Activated T-cell treated with anti-CD3 and anti-CD28 coated beads for 48 hours (primary cell): ENCODE measurements at places on chromosomes 13 and 19.
A peak's percentile ranks its signal among the peaks of the same experiment; 100 is the strongest.

GRCh38 chr13:25231517-25231916 lies 55.8 kb downstream of the MTMR6 start:
- DNase-seq, result no peak

DNA sequence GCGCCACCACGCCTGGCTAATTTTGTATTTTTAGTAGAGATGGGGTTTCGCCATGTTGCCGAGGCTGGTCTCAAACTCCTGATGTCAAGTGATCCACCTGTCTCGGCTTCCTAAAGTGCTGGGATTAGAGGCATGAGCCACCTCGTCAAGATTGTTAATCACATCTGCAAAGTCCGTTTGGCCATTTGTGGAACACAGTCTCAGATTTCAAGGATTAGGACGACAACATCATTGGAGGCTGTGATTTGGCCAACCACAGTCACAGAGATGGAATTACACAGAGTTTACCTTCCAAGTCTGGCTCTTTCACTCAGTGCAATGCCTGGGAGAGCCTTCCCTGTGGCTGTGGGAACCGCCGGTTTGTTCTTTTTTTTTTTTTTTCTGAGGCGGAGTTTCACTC lies 17.8 kb downstream of the SULT2B1 start:
- no peak for DNase-seq

GRCh38 chr19:2945575-2946184 lies 909 bp upstream of the ZNF77 start:
- no peak for DNase-seq

DNA sequence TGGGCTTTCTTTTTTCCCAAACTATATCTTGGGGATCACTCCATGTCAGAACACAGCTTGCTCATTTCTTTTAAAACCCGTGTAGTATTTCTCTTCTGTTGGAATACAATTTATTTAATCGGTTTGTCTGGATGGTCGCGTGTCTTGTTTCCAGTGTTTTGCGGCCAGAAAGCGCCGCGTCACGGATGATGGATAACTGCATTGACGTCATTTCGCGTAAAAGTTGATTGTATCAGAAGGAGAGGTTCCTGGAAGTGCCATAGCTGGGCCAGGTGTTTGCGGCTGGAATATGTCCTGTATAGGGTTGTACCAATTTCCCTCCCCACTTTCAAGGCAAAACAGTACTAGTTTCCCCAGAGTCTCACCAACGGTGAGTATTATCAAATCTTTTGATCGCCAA lies 9.7 kb downstream of the ACTL9 start:
- DNase-seq, result no peak

DNA sequence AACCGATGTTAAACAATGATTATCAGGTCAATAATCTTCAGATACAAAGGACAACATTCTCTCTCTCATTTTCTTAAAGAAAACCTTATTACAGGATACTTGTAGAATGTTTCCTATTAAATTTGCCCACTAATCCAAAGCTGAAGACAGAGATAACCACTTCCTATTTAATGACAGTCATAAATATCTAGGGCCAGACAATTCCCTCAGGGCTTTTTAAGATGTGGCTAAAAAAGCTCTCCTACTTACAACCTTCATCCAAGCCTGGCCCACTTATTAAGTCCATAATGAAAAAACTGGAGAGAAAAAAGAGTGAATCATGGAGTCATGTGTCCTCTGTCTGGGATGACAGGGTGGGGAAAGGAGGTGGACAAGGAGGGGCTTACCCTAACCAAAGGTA lies 235.9 kb downstream of the KLF12 start:
- no peak for DNase-seq

- DNase-seq, result peak; percentile 42
Observed at GRCh38 chr13:22278336-22278929, 607.6 kb downstream of the FGF9 start.

DNA sequence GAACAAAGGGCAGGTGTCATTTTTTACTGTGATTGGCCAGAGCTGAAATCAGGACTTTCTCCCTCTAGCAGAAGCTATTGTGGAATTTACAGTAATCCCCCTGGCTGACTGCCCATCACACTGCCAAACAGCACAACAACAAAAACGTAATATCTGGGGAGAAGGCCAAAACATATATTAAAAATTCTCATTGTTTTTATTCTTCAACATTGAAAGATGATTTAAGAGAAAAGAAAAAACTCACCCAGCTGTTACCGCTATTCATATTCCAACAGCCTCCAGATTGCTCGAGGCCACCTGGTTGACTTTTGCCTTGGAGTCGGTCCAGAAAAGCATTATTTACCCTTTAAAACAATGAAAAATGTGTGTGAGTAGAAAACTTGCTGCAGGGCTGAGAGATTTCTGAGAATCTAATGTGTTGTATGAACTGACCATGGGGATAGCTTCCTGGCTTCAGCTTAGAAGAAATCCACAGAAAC lies 97.2 kb downstream of the EPSTI1 start:
- DNase-seq, result no peak

DNA sequence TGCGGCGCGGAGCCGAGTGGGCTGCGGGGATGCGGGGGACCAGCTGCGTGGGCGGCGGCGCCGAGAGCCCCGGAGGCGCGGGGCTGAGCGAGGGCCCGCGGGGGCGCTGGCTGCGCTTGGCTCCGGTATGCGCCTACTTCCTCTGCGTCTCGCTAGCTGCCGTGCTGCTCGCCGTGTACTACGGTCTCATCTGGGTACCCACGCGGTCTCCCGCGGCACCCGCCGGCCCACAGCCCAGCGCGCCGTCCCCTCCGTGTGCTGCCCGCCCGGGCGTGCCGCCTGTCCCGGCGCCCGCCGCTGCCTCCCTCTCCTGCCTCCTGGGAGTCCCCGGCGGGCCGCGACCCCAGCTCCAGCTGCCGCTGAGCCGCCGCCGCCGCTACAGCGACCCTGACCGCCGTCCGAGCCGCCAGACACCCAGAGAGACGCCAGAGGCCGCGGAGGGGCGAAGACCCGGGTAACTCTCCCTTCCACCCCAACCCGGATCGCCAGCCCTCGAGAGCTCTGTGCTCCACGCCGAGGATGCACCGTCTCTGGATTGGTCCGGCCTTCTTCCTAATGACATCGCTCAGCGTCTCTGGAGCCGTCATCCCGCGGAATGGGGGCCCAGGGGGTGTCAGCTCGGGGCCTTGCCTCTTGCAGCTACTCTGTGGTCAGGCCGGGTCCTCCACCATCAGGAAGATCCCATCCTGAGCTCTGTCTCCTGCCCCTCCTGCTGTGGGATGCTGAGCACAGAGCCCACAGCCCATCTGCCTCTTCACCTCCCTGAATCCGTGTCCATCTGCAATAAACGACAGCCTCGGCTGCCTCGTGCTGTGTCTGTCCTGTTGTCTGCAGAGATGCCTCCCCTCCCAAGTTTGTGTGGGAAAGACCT lies 441 bp downstream of the INAFM1 start:
- no peak for DNase-seq

DNA sequence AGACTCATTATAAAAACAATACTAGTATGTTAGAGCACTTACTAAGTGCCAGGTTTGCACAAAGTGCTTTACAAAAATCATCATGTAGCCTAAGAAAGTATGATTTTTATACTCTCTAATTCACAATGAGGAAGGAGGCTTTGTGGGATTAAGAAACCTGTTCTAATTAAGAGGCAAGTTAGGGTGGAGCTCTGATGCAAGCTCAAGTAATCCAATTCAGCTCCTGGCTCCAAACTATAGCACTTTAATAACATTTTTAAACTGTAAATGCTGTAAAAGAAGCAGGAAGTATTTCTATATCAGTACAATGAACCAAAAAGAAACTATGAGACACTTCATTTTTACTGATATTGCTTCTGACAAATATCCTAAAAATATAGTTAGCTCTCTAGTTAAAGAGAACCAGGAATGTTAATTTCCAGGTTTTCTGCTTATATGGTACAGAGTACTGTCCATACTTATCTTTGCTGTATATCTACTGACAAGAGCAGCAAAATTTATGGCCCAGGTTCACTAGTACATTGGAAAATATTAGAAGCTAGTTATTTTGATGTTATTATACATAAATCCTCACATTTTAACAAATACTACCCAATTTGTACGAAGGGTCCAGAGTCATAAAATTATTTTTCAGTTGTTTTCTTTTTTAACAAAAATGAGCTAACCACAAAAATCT lies 482.0 kb downstream of the DIAPH3 start:
- no peak for DNase-seq

- no peak for DNase-seq
Observed at GRCh38 chr19:55418185-55418584, 10.6 kb upstream of the UBE2S start.

DNA sequence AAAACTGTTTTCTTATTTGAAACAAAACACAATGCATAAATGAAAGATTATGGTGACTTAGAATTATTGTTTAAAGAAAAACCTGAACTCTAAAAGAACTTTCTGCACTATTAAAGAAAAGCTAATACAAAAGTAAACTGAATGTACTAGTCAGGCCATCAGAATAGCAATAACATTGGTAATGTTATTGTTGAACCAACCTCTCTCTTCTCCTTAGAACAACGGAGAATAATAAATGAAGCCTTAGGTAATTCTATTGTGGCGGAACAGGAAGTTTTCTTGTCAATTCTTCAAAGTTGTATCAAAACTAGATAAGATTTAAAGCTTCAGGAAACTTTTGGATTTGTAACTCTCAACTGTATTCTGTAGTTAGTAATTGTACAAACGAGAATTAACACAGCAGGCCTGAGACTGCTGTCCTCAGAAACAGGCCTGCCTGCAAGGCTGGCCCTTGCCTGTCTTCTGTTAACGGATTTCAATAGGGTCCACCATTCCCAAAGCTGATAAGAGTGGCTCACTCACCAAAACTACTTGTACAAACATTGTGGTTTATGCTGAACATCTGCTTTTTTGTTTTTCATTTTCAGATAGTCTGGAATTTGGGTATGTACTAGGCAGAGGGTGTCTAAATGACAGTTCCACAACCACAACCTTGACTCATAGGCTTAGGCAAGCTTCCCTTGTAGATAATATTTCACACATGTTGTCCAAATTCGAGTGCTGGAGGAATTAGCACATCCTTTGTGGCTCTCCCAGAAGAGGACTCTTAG lies 825.8 kb downstream of the GPC5 start:
- no peak for DNase-seq

GRCh38 chr13:46716821-46717220 lies 80.1 kb downstream of the ESD start:
- no peak for DNase-seq

DNA sequence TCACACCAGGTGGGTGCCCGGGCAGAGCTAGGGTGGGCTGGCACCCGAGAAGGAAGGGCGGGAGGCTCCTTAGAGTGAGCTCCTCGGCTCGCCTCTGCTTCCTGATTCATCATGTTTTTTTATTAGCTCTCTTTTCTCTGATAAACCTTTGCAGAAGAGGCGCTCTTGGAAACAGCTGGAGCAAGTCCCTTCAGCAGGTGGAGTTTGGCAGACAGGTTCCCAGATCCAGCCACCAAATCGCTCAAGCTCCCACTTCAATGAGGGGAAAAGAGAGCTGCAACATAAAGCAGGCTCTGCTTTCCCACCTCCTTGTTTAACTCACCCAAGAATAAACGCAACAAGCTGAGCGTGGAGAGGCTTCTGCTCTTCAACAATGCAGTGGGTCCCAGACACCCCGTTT lies 244.8 kb downstream of the TSHZ3 start:
- DNase-seq, result no peak

- DNase-seq, result no peak
Observed at GRCh38 chr19:55112777-55113569, 4.5 kb downstream of the PPP1R12C start.

GRCh38 chr13:51827254-51827653 lies 17.7 kb downstream of the TMEM272 start:
- DNase-seq, result no peak

DNA sequence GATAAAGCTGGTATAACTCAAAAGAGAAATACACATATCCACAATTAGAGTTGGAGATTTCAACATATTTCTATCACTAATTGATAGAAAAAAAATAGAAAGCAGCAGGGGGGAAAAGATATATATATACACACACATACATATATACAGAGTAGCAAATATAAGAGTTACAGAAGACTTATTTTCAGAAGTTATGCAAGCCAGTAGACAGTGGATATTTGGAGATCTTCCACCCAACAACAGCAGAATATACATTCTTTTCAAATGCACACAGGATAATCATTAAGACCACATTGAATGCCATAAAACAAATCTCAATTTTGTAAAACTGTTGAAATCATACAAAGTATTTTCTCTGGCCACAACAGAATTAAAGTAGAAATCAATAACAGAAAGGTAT lies 192.8 kb downstream of the LACC1 start:
- DNase-seq, result no peak

- peak; percentile 12 for DNase-seq
Observed at GRCh38 chr13:44237276-44237767, 136.3 kb upstream of the SERP2 start.

- DNase-seq, result no peak
Observed at GRCh38 chr19:5130371-5131030, 161.6 kb downstream of the KDM4B start.

DNA sequence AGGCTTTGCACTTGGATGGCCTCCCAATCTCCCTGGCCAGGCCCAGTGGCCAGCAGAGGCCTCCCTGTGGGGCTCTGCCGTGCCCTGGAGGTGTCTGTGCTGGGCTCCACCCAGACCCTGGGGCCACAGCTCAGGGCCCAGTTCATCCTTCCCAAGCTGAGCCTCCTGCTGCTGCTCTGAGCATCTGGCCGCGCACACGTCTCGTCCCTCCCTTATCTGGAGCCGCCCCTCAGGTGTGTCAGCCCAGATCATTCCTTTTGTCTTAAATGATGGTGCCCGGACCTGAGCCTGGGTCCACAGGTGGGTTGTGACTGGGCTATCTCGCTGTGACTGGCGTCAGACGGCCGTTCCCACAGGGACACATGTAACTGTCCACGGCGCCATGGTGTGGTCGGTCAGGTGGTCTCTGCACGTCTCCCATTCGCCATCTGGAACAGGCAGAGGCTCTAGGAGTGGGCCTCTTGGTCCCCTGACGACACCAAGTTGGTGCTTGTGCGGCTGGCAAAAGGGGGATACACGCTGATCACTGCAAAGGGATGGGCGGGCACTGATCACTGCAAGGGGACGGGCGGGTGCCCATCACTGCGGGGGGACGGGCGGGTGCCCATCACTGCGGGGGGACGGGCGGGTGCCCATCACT lies 14.3 kb upstream of the ZNF554 start:
- no peak for DNase-seq

DNA sequence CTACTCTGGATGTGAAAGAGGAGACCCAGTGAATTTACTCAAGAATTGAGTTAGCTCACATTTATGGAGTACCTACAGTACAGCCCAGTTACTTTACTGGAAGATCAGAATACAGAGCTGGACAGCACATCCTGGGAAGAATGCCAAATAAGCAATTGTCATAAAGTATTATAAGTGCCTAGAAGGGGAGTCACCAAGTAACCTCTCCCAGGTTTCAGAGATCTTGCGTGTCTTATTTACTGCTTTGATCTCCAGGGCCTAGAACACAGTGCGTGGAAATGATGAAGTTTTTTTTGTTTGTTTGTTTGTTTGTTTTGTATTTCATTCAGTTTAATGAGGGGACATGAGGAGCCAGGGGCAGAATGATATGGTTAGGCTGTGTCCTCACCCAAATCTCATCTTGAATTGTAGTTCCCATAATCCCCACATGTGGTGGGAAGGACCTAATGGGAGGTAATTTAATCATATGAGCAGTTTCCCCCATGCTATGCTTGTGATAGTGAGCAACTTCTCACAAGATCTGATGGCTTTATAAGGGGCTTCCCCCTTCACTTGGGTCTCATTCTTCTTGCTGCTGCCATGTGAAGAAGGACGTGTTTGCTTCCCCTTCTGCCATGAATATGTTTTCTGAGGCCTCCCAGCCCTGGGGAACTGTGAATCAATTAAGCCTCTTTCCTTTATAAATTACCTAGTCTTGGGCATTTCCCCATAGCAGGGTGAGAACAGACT lies 5.2 kb downstream of the GARRE1 start:
- DNase-seq, result no peak

- DNase-seq, result peak; percentile 28
Observed at GRCh38 chr13:29849731-29850212, 645 bp downstream of the UBL3 start.

- DNase-seq, result no peak
Observed at GRCh38 chr19:23440207-23440606, 44.9 kb upstream of the ZNF91 start.
